Thoracic aorta (tissue), 2 donors: ENCODE measurements at places on chromosomes 5 and 9. TPM values are rescaled to one million over a fixed set of nuclear protein-coding genes. Genes with fewer than 3 reads are reported as not detected.

DNA sequence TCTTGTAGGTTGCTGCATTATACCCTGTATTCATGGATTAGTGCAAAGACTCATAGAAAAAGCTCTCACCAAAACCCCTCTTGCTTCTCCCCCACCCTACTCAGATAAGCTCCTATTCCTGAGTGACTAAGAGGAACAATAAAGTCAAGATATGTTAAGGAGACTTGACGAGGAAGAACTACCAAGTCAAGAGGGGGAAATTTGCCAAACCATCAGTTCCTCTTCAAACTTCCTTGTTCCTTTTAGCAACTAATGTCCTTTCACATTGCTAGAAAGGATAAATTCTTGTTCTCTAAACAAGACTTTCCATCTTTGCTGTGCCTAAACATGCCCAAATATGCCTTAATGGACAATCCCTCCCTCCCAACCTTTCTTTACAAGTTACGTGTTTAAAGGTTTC, 27.0 kb downstream of the CNOT8 start:
- no peaks in the 10 kb centered on the region for H3K27me3 ChIP-seq
- H3K4me3 ChIP-seq: no peak overlapping the region
- H3K4me1 ChIP-seq: no peaks in the 10 kb centered on the region

The GFI1B gene
- not detected for total RNA-seq

The GPR150 gene
- total RNA-seq: 1.1 TPM

The GARIN3 gene
- total RNA-seq: not detected

GRCh38 chr5:7329712-7330111, 66.2 kb upstream of the ADCY2 start:
- DNase-seq: no peak
- no peak overlapping the region for H3K27ac ChIP-seq
- H3K4me1 ChIP-seq: no peaks in the 10 kb centered on the region
- no peaks in the 10 kb centered on the region for H3K36me3 ChIP-seq

DNA sequence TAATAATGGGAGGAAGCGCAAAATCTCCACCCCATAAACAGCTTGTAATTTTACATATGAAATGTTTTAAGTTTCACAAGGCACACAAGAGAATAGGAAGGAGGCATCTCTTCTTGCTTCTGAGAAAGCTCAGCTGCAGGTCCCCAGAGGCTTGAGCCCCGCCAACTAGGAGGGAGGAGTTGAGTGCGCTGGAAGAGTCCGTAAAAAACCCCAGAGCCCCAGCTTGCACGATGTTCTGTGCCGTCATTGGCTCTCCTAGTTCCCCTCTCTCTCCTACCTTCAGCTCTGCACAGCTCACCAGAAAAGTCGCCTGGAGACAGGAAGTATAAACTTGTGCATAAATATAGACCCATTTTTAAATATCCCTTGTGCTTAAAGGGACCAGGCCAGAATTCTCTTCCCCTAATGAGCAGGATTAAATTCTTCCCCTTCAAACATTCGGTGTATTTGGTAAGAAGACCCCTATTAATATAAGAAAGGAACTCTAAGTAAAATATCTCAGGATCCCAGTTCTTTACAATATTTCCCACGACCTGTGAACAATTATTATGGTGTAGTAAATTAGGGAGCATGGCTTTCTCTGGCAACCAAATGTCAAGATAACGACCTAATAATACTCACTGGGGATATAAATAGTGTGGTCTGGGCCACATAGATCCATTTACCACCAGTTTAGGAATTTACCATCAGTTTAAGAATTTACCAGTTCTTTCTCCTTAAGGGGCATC, 13.7 kb downstream of the GLRX start:
- H3K4me3 ChIP-seq: peak overlapping the region; percentile 40
- H3K4me1 ChIP-seq: peaks cover 48% of the 10 kb centered on the region
- DNase-seq: peak; percentile 63
- H3K36me3 ChIP-seq: no peaks in the 10 kb centered on the region
- H3K27me3 ChIP-seq: no peaks in the 10 kb centered on the region

DNA sequence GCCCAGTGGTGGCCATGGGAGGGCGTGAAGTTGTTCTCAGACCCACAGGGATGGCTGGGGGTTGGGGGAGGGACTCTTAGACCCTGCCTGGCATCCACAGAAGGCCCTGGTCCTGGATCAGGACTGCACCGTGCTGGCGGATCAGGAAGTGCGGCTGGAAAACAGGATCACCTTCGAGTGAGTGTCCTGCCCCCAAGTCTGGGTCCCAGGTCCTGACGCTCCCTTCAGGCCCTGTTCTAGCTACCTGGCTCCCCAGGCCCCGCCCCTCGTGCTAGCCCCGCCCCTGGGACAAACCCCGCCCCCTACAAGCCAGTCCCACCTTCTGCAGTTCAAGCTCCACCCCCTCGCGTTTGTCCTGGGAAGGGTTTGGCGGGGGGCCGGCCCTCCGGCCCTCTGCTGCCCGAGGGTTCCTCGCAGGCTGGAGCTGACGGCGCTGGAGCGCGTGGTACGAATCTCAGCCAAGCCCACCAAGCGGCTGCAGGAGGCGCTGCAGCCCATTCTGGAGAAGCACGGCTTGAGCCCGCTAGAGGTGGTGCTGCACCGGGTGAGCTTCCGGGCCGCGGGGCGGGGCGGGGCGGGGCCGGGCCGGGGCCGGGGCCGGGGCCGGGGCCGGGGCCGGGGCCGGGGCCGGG, 12.9 kb downstream of the RGS14 start:
- no peak for DNase-seq
- H3K4me3 ChIP-seq: peak overlapping the region; percentile 66
- H3K27ac ChIP-seq: no peak overlapping the region
- H3K27me3 ChIP-seq: no peaks in the 10 kb centered on the region
- no peaks in the 10 kb centered on the region for H3K36me3 ChIP-seq
- H3K4me1 ChIP-seq: peaks cover 7% of the 10 kb centered on the region

- no peak overlapping the region for H3K27ac ChIP-seq
- no peak for DNase-seq
- no peaks in the 10 kb centered on the region for H3K4me1 ChIP-seq
Measured at GRCh38 chr9:135320943-135321342, 158.6 kb upstream of the PPP1R26 start.

DNA sequence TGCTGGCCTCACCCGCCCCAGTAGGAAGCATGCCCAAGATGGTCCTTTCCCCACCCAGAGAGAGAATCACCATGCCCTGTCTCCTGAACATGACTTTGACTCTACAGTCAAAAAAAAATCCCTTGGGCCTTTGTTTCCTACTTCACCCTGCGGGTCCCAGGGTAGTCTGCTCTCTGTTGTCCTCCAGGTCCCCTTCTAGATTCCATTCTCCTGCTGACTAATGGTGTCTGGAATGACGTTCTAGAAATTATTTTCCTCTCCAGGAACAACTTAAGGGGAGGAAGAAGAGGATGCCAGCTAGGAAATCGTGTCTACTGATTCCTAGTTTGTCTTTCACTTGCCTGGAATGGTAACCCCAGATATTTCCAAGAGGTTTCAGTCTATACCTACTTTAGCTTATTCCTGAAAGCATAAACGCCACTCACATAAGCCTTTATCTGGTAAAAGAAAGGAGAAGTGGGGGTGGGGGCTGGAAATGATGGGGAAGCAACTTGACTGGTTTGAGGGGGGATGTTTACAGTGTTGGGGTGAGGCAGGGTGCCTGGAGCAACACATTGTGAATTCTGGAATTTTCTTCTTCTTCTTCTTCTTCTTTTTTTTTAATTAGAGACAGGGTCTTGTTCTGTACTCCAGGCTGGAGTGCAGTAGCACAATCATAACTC, 93.9 kb downstream of the SNX18 start:
- H3K27me3 ChIP-seq: no peaks in the 10 kb centered on the region
- no peaks in the 10 kb centered on the region for H3K36me3 ChIP-seq
- H3K27ac ChIP-seq: no peak overlapping the region
- peaks cover 45% of the 10 kb centered on the region for H3K4me1 ChIP-seq
- H3K4me3 ChIP-seq: no peak overlapping the region
